ENCODE measurements at places on chromosomes 12 and 14. TPM values are rescaled to one million over a fixed set of nuclear protein-coding genes. Genes with fewer than 3 reads are reported as not detected.

Gene LEMD3
- 70.9 TPM for total RNA-seq

Gene TAS2R46
- total RNA-seq = 0.76 TPM

Gene AMDHD1
- 0.36 TPM for total RNA-seq

Gene KRT79
- not detected for total RNA-seq

Gene TMEM19
- 8.3 TPM for total RNA-seq

Gene CLEC2A
- not detected for total RNA-seq

Gene NRXN3
- not detected for total RNA-seq

Gene SMIM41
- total RNA-seq = not detected

Gene TPH2
- total RNA-seq = not detected

Gene ERBB3
- 136 TPM for total RNA-seq

DNA sequence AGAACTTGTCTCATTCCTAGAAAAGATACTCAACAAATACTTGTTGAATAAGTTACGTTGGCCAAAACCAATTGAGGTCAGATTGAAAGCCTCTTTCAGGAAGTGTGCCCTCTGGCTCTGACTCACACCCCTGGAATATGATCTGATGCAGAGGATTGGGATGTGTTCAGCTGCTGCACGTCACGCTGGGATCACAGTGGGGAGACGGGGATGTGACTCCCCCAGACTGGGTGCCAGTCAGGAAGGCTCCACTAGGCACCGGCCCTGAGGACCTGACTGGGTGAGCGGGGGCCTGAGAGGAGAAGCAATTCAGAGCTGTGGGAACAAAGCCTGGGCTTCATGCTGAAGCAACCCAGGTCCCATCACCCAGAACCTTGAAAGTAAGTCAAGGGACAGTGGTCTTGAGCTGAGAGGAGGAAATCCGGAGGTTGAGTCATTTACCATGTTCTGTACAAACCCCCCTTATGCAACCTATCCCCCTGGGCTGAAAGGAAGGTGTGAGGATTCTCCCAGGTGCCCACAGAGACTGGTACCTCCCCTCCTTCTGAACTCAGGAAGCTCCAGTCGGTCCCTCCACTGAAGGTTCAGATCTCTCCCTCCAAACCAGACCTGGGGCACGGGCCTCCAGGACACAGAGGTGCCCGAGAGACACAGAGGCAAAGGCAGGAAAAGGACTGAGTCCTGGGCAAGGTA, 3.9 kb downstream of the CEBPE start:
- no peak for DNase-seq

- DNase-seq = no peak
Observed at GRCh38 chr12:83818881-83819280, 1093.7 kb downstream of the SLC6A15 start.

GRCh38 chr14:51967521-51967920, 21.8 kb upstream of the RTRAF start:
- no peak for DNase-seq

- no peak for DNase-seq
Observed at GRCh38 chr14:66238969-66239368, 247.2 kb upstream of the CCDC196 start.

DNA sequence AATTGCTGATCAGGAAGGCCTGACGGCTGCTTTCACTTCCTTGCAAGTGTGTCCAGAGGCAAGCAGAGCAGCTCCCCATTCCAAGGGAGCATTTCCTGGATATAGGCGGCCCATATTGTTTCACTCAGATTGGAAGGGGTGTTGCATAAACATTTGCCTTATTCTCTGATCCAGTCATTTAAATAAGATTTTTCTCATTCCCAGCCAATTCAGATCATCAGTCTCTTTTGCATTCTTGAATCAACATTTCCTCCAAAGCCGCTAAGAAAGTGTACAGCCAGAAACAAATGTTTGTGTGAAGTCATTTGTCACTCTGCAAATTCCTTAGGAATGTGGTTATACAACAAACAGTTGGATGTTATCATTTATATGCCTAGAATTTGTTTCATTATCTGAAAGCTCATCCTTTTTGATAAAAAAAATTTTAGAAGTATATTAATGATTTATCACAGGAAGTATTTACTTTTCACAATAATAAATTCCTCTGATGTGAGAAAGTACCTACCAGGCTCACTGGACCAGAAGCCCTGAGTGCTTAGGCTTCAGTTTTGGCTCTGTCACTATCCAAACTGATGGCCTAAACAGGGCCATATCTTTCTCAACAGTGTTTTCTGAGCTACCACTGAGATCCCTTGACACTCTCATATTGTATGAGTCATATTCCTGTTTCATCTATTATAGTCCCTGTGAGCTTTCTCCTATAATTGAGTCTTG, 379.6 kb downstream of the CCDC91 start:
- peak; percentile 65 for DNase-seq

GRCh38 chr14:51823706-51824105, 36.7 kb upstream of the GNG2 start:
- DNase-seq = no peak

DNA sequence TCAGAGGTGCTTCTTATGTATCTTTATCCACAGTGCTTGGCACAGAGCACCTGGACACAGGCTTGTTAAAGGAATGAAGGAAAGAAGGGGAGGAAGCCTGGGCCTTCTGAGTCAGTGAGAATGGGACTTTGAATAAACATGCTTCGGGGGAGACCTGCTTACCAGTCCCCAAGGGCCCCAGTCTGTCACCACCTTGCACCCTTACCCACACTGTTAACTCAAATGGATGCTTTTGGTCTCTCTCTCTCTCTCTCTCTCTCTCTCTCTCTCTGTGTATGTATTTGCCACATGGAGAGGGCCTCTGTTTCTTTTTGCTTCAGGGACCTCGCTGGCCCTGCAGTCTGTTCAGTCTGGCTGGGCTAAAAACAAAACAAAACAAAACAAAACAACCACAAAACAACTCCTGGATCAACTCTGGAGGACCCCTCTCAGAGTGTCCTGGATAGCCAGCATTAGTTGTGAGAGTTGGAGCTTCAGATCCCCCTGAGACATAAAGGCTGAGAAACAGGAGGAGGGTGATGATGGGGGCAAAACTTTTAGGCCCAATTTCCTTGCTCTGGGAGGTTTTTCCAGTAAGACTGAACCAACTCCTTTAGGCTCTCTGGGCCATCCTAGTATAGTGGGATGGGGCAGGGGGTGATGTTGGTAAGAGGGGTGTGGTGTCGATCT, 1.9 kb downstream of the KIF5A start:
- no peak for DNase-seq

DNA sequence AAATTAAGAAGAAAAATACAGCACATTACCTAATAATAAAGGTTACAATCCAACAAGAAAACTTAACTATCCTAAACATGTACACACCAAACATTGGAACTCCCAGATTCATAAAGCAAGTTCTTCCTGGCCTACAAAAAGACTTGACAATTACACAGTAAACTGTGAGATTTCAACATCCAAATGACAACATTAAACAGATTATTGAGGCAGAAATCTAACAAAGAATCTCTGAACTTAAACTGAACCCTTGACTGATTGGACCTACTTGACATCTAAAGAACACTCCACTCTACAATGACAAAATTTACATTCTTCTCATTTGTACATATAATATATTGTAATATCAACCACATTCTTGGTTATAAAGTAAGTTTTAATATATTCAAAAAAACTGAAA, 1341.3 kb downstream of the LRFN5 start:
- DNase-seq = no peak

- no peak for DNase-seq
Observed at GRCh38 chr14:56088941-56089340, 29.3 kb upstream of the PELI2 start.

DNA sequence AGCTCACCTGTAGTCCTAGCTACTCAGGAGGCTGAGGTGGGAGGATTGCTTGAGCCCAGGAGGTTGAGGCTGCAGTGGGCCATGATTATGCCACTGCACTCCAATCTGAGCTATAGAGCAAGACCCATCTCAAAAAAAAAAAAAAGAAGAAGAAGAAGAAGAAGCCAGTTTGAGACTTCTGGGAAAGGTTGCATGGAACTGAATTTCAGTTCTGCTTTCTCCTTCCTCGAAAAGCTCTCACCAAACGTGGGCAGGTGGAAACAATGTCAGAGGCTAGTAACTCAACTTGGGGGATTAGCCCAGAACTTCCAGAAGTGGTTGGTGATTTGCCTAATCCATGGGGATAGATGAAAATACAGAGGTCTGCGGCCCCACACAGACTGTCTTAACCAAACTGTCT, 18.7 kb downstream of the FLVCR2 start:
- DNase-seq = no peak

- DNase-seq = no peak
Observed at GRCh38 chr14:51242545-51243490, 2.8 kb downstream of the TMX1 start.

GRCh38 chr14:105979446-105979845, 453.1 kb downstream of the TMEM121 start:
- DNase-seq = no peak

DNA sequence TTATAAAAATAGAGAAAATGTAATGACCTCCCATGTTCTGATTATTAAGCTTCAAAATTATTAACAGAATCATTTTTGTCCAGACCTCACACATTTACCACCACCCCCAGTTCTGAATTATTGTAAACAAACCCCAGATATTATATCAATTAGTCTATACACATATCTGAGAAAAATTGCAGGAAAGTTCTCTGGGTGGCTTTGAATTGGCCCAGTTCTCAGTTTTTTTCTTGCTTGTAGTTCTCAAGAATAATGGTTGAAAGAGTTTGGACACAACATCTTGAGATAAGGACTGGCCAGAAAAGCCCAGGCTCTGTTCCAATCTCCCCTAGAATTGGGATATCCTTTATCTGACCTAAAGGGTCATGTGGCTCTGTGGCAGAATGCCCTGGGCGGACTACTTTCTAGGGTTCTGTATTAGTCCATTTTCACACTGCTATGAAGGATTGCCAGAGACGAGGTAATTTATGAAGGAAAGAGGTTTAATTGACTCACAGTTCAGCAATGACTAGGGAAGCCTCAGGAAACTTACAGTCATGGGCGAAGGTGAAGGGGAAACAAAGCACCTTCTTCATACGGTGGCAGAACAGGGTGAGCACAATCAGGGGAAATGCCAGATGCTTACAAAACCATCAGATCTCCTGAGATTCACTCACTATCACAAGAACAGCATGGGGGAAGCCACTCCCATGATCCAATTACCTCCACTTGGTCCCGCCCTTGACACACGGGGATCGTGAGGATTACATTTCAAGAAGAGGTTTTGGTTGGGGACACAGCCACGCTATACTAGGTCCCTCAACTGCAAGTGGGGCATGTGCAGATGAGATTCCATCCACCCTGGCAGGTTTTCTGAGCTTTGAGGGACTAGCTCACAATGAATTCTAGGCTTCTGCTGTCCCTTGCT, 1504.6 kb upstream of the FLRT2 start:
- no peak for DNase-seq

DNA sequence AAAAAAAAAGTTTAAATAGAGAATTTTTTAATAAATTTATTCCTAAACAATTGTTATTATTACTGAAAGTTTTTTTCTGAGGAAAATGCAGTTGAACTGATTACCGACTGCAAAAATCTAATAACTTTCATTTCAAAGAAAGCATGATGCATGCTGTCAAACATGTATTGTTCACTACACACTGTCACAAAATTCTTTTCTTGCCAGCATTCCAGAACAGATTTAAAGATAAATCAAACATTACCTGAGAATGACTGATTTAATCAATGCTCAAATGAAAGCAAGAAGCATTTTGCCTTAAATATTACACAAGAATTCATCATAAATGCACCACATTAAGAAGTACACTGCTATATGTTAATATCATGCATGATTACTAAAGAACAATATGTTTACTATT, 588.3 kb downstream of the SLC16A7 start:
- no peak for DNase-seq

- DNase-seq = no peak
Observed at GRCh38 chr12:52578469-52578868, 4.8 kb upstream of the KRT74 start.

GRCh38 chr12:97757481-97758193, 295.0 kb downstream of the RMST start:
- DNase-seq = no peak

GRCh38 chr12:55996201-55996714, 818 bp upstream of the SUOX start:
- peak; percentile 82 for DNase-seq

DNA sequence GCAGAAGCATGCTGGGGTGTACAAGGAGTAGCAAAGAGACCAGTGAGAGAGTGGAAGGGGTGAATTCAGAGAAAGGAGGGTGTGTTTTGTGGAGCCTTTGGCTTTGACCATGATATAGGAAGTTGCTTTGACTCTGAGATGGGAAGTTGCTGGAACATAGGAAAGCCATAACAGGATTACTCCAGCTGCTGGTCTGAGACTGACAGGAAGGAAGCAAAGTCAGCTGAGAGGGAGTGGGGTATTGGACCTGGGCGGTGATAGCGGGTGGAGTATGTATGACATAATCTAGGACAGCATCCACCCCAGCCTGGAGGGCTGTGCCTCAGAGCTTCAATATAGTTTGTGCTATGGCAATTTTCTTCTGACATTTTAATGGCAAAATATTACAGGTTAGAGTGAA, 324.4 kb downstream of the PDZRN4 start:
- DNase-seq = no peak

DNA sequence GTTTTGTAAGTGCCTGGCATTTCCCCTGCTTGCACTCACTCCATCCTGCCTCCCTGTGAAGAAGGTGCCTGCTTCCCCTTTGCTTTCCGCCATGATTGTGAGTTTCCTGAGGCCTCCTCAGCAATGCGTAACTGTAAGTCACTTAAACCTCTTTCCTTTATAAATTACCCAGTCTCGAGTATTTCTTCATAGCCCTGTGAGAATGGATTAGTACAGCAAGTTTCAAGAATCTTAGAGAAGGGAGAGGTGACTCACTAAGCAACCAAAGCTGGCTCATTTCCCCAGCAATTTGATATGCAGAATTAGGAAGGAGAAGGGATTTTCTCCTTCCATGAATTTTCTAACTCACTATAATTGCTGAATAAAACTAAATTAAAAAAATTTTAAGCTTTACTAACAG, 251.0 kb upstream of the FOXG1 start:
- no peak for DNase-seq

- no peak for DNase-seq
Observed at GRCh38 chr12:76308866-76309265, 39.3 kb downstream of the BBS10 start.

- DNase-seq = no peak
Observed at GRCh38 chr12:94558612-94559011, 91.7 kb downstream of the TMCC3 start.

All from HT-29 (cell line).